Ecto neural progenitor cell (in vitro differentiated cells): ENCODE measurements at places on chromosomes 6 and 20.

- peak; percentile 52 for DNase-seq
These were observed 77.2 kb downstream of the BACH2 start for GRCh38 chr6:90219209-90219985.

DNA sequence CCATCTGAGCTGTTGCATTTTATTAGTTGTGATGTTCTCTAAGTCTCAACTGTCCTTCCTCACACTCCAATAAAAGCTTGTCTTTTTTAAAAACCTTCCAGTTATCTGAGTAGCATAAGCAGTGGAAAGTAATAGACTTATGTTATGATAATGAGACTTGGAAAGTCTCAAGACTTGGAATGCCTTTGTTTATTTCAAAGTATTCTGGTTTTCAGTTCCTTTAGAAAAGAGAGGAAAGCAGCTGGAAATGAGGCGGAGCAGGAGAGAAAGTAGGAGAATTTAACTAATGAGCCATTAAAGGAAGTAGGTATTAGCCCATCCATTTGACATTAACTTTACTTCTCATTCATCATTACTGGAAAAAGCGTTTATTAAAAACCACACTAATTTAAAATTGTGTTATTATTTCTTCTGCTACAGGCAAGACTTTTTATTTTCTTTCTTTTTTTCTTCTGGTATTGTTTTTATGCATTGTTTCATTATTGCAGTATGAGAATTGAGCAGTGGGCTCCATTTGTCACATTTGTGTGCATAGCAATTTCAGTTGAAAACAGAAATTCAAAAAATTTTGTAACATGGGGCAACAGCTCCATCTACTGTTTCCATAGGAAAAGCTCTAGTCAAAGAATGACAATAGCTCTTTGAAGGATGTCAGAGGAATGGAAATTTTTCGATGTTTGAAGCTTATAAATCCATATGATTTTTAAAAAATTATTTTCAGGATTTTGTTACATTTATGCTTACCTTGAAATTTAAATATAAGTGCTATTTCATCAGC lies 194.8 kb downstream of the COL9A1 start:
- no peak for DNase-seq

DNA sequence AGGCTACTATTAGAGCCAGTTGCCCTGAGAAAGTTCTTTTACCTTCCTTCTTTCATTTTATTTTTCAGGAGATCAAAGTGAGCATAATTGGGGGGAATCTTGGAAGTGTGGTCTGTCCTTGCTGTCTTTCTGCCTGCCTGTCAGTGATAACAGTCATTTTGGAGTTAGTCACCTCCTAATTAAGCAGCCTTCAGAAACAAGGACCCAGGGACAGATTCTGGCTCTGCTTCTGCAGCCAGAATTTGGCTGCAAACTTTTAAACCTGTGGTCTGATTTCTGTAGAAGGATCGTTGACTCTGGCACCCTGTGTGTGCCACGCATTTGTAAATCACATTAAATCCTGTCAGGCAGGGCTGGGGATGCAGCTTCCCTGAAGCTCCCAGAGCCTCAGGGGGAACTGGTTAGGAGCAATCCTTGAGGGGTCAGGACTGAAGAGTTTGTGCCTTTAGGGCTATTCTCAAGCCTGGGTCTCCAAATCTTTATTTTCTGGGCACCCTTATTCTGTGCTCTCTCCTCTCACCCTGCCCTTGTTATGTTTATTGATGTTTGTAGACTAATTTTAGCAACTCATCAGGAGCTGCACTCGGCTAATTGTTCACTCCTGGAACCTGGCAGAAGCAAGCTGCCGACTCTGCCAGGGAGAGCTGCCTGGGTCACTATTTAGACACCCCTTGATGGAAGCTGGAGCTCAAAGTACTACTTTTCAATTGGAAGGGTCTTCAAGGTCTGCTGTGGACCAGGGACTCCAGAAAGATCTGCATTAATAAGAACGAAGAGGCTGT lies 6.8 kb downstream of the NOX3 start:
- no peak for DNase-seq

DNA sequence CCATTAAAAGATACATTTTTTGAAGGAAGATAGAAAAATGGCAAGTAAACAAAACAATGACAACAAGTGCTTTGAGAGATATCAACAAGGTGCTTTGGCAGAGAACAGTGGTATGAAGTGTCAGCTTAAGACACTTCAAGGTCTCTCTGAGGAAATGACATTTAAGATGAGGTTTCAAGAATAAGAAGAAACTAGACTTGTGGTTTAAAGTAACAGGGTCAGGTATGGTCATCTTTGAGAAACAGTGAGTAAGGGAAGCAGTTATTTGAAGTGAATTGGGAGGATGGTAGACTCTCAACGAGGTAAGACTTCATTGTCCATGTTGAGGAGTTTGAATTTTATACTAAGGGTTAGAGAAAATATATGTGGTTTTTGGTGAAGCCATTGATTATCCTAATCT lies 77.8 kb downstream of the SYCP2L start:
- DNase-seq: no peak

- no peak for DNase-seq
These were observed 12.8 kb upstream of the MANBAL start for GRCh38 chr20:37276494-37277252.

DNA sequence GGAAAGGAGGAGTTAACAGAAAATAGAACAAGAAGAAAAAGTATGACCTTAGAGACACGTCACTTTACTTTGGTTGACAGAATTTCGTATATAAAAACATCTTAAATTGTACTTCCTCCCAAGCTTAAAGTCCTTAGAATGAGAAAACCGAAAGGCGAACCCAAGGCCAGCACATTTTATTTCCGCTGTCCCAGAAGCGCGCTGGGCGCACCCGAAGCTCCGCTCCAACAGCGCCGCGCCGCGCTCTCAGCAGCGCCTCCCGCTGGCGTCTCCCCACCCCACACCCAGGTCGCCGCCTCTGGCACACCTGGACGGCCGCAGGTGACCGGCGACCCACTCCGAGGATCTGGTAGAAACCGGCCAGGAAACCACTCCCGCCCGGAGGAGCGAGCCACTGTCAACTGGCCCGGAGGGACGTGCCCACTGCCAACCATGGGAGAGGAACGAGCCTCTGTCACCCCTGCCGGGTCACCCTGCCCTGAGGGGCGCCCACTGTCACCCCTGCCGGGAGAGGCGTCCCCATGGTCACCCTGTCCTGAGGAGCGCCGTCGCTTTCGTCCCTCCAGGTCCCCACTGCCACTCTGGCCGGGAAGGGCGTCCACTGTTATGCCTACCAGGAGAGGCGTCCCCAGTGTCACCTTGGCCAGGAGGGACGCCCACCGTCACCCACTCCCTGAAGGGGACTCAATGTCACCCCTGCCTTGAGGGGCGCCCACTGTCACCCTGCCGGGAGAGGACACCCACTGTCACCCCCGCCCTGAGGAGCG lies 824 bp downstream of the MPC1 start:
- DNase-seq: peak; percentile 81

DNA sequence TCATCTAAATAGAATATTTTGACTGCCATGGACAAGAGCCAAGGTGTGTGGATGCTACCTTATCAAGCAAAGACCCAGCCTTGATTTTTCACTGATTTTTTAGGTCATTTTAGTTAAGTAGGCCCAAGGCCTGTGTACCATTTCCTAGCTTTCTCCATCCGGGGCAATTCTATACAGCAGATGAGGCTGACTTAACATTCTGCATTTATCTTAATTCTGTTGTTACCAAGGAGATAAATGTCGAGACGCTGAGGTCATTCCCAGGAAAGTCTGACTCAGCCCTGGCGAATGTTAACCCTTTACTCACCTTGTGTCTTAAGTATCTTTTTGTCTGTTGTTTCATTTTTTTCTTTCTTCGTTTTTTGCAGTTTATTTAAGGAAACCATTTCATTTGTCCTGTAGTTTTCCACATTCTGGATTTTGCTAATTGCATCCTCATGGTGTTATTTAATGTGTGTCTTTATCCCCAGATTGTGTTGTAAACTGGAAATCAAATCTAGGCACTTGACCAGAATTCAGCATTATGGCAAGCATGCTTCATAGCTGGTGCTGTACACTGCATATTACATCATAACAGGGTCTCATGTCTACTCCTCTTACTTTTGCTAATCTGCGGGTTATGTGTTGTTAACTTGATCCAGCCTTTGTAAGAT lies 277.0 kb downstream of the CDKAL1 start:
- DNase-seq: no peak

DNA sequence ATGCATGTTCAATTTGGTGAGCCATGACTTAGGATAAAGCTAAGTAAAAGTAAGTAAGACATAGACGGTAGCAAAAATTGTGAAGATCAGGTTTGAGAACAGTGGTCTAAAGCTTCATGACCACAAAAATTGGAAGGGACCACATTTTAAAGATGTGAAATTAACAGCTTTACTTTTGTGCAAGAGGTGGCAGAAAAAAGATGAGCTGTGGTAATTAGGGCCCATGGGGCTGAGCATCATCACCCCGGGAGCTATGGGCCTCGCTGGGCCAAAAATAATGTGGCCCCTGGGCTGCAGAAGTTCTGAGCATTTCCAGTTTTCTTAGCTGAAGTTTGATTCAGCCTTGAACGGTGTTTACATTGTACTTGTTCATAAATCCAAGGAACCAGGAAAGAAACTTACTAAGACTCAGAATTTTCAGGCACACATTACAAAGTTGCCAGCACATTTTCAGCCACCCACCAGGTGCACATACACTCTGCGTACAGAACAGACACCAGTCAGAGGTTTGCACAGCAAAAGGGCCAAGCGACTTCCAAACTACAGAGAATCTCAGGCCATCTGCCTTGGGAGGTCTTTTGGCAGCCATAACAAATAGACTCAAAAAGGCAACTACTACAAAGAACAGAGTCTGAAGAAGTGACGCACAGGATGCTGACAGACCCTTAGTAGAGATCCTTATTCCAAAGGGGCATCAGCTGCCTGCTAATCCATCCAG lies 57.7 kb downstream of the CSE1L start:
- no peak for DNase-seq
